Activated CD8-positive, alpha-beta T cell treated with anti-CD3 and anti-CD28 coated beads, Interleukin-2, amount 10 ng/mL, durations not matched to agents 7 days and 5 days (primary cell): ENCODE measurements at places on chromosomes 11 and 22.

GRCh38 chr22:40709752-40710413 lies 30.6 kb downstream of the MCHR1 start:
- no peak for DNase-seq

GRCh38 chr11:102319544-102319943 lies 2.3 kb downstream of the BIRC3 start:
- no peak for DNase-seq

GRCh38 chr11:2515401-2516275 lies 70.8 kb downstream of the KCNQ1 start:
- DNase-seq: no peak

DNA sequence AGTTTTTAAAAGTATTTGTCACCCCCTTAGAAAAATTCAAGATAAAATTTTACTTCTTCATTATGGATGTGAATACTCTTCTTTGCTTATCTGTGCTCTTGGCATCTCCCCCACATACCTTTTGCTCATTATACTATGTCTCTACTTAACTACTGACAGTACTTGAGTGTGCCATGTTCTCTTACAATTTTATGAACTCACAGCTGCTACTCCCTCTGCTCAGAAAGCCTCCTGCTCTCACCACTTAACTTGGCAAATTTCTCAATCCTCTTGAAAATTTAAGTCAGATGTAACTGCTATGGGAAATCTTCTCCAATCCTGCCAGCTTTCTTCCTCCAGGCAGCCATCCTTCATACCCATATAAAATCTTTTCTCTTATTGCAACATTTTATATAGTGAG lies 163.4 kb downstream of the CNTN5 start:
- no peak for DNase-seq

- no peak for DNase-seq
Measured at GRCh38 chr22:49587421-49587820, 240.3 kb downstream of the BRD1 start.
